Stimulated activated CD8-positive, alpha-beta memory T cell treated with anti-CD3 and anti-CD28 coated beads, Interleukin-15, amount 100 ng/mL, for 4 hours (primary cell): ENCODE measurements at places on chromosomes 11 and 22.

- no peak for DNase-seq
Measured at GRCh38 chr11:34126959-34127848, 21.8 kb downstream of the NAT10 start.

DNA sequence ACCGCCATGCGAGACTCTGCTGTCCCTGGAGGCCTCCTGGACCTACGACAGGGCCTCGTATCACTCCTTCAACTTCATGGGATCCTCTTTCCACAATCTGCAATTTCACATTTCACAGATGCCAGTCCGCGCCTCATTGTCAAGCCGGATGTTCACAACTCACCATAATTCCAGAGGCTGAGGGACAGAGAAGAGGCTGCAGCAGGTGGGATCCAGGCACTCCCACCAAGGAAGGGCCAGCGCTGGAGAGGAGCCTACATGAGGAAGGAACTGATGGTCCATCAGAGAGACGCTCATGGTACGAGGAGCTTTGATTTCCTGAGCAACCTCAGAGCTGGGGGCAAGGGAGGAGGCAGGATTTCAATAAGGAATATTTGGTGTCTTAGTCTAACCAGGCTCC, 495.0 kb downstream of the BRD1 start:
- no peak for DNase-seq

GRCh38 chr11:111447931-111448330, 64.3 kb downstream of the BTG4 start:
- DNase-seq: no peak

GRCh38 chr11:18408558-18409291, 3.4 kb upstream of the LDHC start:
- DNase-seq: no peak

DNA sequence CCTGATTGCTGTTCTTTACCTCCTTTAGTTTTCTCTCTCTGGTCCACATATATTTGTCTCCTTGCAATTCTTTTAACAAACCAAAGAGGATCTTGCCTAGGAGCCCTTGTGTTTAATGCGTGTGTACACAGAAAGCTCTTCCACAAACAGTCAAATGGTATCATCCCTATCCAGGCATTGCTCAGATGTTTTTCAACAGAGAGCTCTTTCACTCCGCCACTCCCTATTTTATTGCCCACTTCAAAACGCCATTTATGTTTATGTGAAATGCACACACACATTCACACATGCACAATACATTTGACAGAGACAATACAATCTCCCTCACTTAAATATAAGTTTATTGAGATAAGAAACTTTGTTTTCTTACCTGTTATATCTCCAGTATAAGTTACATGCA, 4.7 kb downstream of the OR5AP2 start:
- DNase-seq: no peak

DNA sequence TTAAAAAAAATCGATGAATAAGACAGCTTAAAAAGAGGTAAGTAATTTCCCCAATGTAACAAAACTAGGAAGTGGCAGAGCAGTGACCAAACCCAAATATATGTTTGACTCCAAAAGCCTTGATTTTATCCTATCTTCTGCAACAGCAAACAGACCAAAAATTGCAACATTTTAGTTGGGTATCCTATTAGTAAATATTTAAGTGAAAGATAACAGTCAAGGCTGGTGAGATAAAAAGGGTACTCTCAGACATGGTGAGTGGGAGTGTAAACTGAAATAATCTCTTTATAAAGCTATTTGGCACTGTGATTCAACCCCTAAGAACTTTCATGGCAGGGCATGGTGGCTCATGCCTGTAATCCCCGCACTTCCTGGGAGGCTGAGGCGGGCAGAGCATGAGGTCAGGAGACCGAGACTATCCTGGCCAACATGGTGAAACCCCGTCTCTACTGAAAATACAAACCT, 1.9 kb upstream of the RDX start:
- DNase-seq: no peak

DNA sequence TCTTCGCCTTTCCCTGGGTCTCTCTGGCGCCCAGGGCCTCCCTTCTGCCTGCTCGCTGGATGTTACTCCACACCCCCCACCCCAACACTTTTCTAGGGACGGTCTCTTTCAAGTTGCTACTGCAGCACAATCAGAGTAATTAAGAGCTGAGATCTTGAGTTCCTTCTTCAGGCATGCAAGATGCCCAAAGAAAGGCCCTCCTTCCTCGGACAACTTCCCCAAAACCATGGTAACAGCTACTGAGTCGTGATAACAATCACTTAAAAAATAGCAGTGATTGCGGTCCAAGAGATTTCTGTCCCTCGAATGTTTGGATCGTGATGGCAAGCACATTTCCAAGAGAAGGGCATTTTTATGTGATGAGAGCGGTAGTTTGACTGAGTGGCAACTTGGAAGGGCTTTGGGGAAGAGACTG, 638 bp upstream of the TENM4 start:
- DNase-seq: no peak

- no peak for DNase-seq
Measured at GRCh38 chr11:8289492-8289918, 25.8 kb upstream of the LMO1 start.

- no peak for DNase-seq
Measured at GRCh38 chr11:66477263-66478201, 2.7 kb upstream of the DPP3 start.

GRCh38 chr11:119335655-119336543, 1.6 kb downstream of the RNF26 start:
- no peak for DNase-seq

- DNase-seq: no peak
Measured at GRCh38 chr11:126431401-126432064, 76.0 kb downstream of the ST3GAL4 start.

DNA sequence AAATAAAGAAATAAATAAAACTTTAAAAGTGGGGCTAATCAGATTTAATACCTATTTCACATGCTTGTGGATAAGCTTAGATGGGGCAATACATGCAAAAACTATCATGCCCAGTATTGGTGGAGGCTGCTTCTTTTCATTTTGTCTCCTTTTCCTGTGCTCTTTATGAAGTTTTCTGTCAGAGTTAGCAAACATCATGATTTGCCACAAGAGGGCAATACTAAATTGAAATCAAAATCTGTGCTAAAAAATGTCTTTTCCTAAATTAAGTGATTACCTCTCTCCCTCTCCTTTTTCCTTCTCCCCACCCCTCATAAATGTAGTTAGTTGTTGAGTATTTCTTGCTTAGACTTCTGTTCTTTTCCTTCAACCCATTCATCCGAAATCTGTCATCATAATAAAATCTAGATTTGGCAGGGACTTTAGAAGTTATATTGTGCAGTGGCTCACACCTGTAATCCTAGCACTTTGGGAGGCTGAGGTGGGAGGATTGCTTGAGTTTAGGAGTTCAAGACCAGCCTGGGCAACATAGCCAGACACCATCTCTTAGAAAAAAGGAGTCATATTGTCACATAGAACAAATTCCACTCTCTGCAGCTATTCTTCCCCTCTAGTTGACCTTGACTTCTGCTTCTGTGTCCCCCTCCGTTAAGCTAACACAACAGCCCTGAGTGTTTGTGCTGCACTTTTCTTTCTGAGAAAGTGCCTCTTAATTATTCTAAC, 4.7 kb upstream of the ARHGAP42 start:
- DNase-seq: no peak

- DNase-seq: no peak
Measured at GRCh38 chr22:37267135-37267587, 15.1 kb upstream of the CYTH4 start.

GRCh38 chr11:40306938-40307548, 1152.4 kb downstream of the LRRC4C start:
- no peak for DNase-seq
